PC-9 (cell line): ENCODE measurements at places on chromosomes 6 and 20. TPM values are rescaled to one million over a fixed set of nuclear protein-coding genes. Genes with fewer than 3 reads are reported as not detected.

DNA sequence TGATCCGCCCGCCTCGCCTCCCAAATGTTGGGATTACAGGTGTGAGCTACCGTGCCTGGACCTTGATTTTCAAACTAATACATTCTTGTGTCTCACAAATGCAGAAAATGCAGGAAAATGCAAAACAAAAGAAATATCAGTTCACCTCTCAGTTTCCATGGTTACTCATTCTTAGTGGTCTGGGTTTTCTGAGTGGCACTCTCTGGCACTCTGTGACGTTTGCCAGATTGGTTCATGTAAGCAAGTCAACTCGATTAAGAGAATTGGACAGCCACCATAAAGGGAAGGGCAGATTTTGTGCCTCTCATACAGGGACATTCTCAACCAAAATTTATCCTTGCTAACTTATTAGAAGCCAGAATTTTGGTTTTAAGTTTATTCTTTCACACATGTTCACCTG, 8.6 kb downstream of the CMTR1 start:
- DNase-seq: no peak

GRCh38 chr20:51531141-51531710, 11.3 kb downstream of the NFATC2 start:
- peak; percentile 68 for DNase-seq

- DNase-seq: no peak
Observed at GRCh38 chr6:372336-372911, 19.1 kb upstream of the IRF4 start.

DNA sequence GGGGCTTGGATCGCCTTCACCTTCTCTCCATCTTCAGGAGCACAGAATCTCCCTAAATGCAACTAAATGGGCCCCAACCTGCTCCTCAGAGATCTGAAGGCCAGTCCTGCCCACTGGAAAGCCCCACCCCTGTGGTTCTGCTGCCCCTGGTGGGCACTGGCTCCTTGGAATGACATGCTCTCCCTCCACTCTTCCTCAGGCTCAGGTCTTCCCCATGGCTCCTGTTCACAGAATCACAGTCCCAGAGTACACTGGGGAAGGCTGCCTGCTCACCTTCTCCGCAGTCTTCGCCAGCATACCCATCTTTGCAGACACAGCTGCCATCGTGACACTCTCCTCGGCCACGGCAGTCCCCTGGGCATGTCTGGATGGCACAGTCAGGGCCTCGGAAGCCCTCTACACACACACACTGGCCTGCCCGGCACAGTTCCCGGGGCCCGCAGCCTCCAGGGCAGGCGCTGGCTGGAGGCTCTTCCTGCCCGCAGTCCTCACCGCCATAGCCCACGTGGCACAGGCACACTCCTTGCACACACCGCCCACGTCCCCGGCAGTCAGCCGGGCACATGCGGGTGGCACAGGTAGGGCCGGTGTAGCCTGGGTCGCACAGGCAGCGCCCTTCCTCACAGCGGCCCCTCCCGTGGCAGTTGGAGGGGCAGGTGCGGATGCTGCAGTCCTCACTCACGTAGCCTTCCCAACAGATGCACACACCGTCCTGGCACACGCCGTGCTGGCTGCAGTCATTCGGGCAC, 13.6 kb downstream of the TNXB start:
- no peak for DNase-seq

Gene BTN1A1
- not detected in 2 replicates for total RNA-seq
